Colonic mucosa (tissue), 4 donors: ENCODE measurements at places on chromosomes 4 and X. TPM values are rescaled to one million over a fixed set of nuclear protein-coding genes. Genes with fewer than 3 reads are reported as not detected.

- no peaks in the 10 kb centered on the region for H3K36me3 ChIP-seq
- no peak overlapping the region for H3K4me3 ChIP-seq
- no peaks in the 10 kb centered on the region for H3K4me1 ChIP-seq
- no peak for DNase-seq
Measured at GRCh38 chrX:94600077-94600476, 926.1 kb downstream of the FAM133A start.

DNA sequence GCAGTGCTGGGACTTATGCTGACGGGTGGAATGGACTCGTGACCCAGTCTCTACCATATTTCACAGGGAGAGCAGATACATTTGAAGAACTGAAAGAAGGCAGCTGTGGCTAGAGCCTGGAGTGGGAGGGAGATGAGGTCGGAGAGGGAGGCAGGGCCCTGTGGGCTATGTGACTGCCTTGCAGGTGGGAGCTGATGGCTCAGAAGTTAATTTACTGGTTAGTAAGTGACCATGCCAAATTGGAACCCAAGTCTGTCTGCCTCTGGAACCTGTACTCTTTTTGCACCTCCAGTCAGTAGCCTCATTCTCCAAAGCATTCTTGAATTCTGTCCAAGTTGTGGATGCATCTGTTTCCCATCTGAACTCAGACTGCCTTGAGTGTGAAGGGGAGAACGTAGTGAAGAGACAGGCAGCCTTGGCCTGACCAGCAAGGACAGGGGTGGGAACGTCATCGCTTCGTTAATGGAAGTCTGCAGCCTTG lies 92.3 kb downstream of the REPS2 start:
- no peaks in the 10 kb centered on the region for H3K4me1 ChIP-seq
- no peak overlapping the region for H3K27ac ChIP-seq
- H3K4me3 ChIP-seq, result no peak overlapping the region
- DNase-seq, result no peak

DNA sequence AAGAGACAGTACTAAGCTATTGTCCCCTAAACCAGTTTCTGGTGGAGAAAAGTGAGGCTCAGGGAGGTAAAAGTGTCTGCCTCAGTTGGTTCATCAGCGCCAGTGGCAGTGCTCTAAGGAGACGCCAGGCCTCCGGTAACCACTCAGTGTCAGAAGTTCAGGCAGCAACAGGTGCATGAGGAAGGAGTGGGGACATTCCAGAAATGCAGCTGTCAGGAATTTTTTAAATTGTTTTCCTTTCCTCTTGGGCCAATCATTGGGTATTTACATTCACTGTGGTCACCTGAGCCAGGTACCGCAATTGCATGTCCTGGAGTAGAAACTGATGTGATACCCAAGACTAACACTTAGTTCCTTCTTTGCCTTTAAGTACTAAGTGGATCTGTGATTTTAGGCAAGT lies 40.2 kb upstream of the HS3ST1 start:
- no peak overlapping the region for H3K27ac ChIP-seq
- no peak overlapping the region for H3K4me3 ChIP-seq
- DNase-seq, result peak; percentile 34
- no peaks in the 10 kb centered on the region for H3K36me3 ChIP-seq
- H3K27me3 ChIP-seq, result no peaks in the 10 kb centered on the region
- H3K4me1 ChIP-seq, result no peaks in the 10 kb centered on the region

GRCh38 chrX:130529531-130529930 lies 127.7 kb downstream of the RBMX2 start:
- H3K27ac ChIP-seq, result no peak overlapping the region
- no peaks in the 10 kb centered on the region for H3K36me3 ChIP-seq
- DNase-seq, result no peak
- no peaks in the 10 kb centered on the region for H3K4me1 ChIP-seq
- H3K27me3 ChIP-seq, result no peaks in the 10 kb centered on the region
- H3K4me3 ChIP-seq, result no peak overlapping the region

- no peak overlapping the region for H3K4me3 ChIP-seq
- peak; percentile 65 for DNase-seq
- H3K27ac ChIP-seq, result no peak overlapping the region
- H3K4me1 ChIP-seq, result no peaks in the 10 kb centered on the region
- H3K27me3 ChIP-seq, result no peaks in the 10 kb centered on the region
Measured at GRCh38 chrX:31435592-31435991, 363.8 kb upstream of the FTHL17 start.

DNA sequence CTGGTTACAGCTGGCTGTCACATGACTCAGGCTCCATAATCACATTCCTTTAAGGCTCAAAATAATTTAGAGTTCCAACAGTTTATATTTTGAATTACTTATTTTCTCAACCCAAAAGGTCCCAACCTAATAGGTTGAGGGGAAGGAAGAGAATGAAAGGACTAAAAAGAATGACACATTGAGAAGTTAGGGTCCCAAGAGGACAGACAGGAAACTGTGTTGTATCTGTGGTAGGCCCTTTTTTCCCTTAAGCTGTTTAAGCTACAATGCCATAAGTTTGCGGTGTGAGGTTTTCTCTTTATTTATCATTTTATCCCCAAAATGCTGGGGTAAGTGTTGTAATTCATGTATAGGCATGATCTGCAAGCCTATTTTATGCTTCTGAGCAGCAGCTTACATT lies 290.2 kb downstream of the ZNF674 start:
- no peaks in the 10 kb centered on the region for H3K27me3 ChIP-seq
- no peaks in the 10 kb centered on the region for H3K4me1 ChIP-seq
- no peaks in the 10 kb centered on the region for H3K36me3 ChIP-seq

GRCh38 chrX:23904096-23904495 lies 3.6 kb downstream of the APOO start:
- H3K27ac ChIP-seq, result no peak overlapping the region
- no peaks in the 10 kb centered on the region for H3K36me3 ChIP-seq
- no peak for DNase-seq
- H3K4me1 ChIP-seq, result no peaks in the 10 kb centered on the region

GRCh38 chr4:99447079-99447478 lies 11.9 kb upstream of the ADH7 start:
- H3K4me1 ChIP-seq, result no peaks in the 10 kb centered on the region
- no peak overlapping the region for H3K4me3 ChIP-seq
- no peak overlapping the region for H3K27ac ChIP-seq
- no peak for DNase-seq

DNA sequence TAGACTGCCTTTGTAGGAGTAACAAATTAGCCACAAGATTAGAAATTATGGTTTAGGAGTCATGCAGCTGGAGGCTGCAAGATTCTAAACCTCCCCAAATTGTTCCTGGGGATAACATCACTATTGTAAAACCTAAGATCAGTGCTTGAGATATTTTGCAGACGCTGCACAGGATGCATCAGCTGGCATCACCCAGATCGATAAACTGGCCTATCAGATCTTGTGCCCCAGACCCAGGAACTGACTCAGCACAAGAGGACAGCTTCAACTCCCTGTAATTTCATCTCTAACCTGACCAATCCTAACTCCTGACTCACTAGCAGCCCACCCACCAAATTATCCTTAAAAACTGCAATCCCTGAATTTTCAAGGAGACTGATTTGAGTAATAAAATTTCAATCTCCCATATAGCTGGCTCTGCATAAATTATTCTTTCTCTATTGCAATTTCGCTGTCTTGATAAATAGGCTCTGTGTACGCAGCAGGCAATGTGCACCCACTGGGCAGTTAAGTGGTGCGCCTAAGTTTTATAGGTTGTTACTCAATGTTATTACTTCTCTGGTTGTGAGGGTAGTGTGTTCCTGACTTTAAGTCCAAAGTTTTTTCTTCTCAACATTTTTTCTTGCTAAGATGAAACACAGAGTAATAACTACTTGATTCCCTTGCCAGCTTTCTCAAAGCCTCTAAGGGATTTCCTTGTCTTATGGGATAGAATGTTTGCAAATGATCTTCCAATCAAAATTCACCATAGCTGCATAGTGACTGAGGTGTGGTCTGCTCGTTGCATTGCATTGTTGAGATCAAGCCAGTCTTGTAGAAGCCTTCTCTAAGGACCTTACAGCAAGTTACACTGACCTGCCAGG lies 312.3 kb upstream of the DKK2 start:
- H3K4me1 ChIP-seq, result no peaks in the 10 kb centered on the region
- no peak for DNase-seq
- no peaks in the 10 kb centered on the region for H3K27me3 ChIP-seq
- H3K27ac ChIP-seq, result no peak overlapping the region

- H3K27me3 ChIP-seq, result no peaks in the 10 kb centered on the region
- H3K36me3 ChIP-seq, result no peaks in the 10 kb centered on the region
- no peak overlapping the region for H3K27ac ChIP-seq
- H3K4me3 ChIP-seq, result no peak overlapping the region
Measured at GRCh38 chrX:9271789-9272525, 192.9 kb upstream of the TBL1X start.

- H3K36me3 ChIP-seq, result no peaks in the 10 kb centered on the region
- no peak overlapping the region for H3K27ac ChIP-seq
- H3K4me3 ChIP-seq, result no peak overlapping the region
- no peaks in the 10 kb centered on the region for H3K4me1 ChIP-seq
Measured at GRCh38 chr4:57191523-57192034, 81.4 kb upstream of the IGFBP7 start.

DNA sequence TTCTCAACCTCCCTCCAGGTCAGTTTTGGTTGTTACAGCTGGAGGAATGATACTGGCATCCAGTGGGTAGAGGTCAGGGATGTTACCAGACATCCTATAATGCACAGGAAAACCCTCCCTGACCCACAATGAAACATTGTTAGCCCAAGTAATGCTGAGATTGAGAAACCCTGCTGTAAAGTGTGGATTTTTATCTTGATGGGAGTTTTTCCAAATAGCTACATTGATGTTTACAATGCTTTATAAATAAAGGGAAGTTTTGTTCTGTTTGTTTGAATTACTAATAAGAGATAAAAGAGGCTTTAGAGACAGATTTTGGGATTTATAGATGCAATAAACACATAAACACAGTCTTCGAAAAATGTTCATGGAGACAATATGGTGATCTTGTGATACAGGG lies 194.0 kb upstream of the NUDT6 start:
- no peaks in the 10 kb centered on the region for H3K36me3 ChIP-seq
- H3K27me3 ChIP-seq, result no peaks in the 10 kb centered on the region
- H3K4me3 ChIP-seq, result no peak overlapping the region
- no peak for DNase-seq
- H3K4me1 ChIP-seq, result no peaks in the 10 kb centered on the region

DNA sequence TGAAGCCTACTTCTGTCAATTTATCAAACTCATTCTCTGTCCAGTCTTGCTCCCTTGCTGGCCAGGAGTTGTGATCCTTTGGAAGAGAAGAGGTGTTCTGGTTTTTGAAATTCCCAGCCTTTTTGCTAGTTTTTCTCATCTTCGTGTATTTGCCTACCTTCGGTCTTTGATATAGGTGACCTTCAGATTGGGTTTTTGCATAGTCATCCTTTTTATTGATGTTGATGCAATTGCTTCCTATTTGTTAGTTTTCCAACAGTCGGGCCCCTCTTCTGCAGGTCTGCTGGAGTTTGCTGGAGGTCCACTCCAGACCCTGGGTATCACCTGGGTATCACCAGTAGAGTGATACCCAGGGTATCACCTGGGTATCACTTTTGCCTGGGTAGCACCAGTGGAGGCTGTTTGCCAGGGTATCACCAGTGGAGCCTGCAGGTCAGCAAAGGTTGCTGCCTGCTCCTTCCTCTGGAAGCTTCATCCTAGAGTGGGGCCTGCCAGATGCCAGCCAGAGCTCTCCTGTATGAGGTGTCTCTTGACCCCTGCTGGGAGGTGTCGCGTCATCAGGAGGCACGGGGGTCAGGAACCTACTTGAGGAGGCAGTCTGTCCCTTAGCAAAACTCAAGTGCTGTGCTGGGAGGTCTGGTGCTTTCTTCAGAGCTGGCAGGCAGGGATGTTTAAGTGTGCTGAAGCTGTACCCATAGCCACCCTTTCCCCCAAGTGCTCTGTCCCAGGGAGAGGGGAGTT lies 684.2 kb downstream of the PCDH18 start:
- H3K36me3 ChIP-seq, result no peaks in the 10 kb centered on the region
- no peaks in the 10 kb centered on the region for H3K4me1 ChIP-seq
- H3K27ac ChIP-seq, result no peak overlapping the region
- no peak overlapping the region for H3K4me3 ChIP-seq

- H3K27me3 ChIP-seq, result no peaks in the 10 kb centered on the region
- H3K36me3 ChIP-seq, result no peaks in the 10 kb centered on the region
- H3K4me3 ChIP-seq, result no peak overlapping the region
Measured at GRCh38 chrX:154714925-154715324, 36.0 kb downstream of the GAB3 start.

TMPRSS11A gene
- total RNA-seq, result not detected

C4orf46 gene
- 3.7 TPM for total RNA-seq

PCGF3 gene
- total RNA-seq, result 53.2 TPM
